ENCODE measurements at places on chromosomes 12 and 14. TPM values are rescaled to one million over a fixed set of nuclear protein-coding genes. Genes with fewer than 3 reads are reported as not detected.

GRCh38 chr14:96681829-96682228, 115.4 kb upstream of the VRK1 start:
- no peak for DNase-seq

- no peak for DNase-seq
These were observed 155.1 kb upstream of the PRICKLE1 start for GRCh38 chr12:42744539-42745182.

GRCh38 chr12:95859344-95859816, 628 bp downstream of the SNRPF start:
- no peak for DNase-seq

- no peak for DNase-seq
These were observed 3.4 kb downstream of the PTCSC3 start for GRCh38 chr14:36173161-36173560.

The SERPINA12 gene
- total RNA-seq, result not detected

GRCh38 chr12:66647034-66647691, 31.7 kb downstream of the GRIP1 start:
- no peak for DNase-seq

DNA sequence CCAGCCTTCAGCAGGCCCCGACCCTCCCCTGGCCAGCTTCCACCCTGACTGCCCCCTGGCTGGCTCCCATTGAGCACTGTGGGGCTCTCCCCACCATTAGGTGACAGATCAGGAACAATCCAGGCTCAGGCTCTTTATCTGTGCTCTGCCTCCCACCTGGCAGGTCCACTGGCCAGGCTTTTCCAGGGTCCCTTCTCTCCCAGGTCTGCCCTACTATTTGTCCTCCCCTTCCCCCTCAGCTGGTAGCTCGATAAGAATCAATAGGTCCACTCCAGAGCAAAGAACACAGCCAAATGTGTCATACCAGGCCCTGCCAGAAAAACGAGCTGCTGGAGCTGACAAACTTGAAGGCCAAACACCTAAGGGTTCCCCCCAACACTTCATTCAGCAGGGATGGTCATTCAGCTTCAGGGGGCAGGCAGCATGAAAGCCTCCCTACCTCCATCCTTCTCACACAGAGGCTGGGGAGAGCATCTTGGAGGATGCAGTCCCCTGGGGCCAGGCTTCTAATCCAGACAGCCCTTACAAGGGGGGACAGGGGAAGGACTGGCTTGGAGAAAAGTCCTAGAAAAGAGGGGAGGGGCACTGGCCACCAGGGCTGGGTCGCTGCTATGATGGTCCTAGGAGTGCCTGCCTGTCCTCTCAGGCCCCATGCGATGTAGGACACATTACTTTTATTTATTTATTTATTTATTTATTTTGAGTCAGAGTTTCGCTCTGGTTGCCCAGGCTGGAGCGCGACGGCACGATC, 1.9 kb upstream of the KRT18 start:
- no peak for DNase-seq

DNA sequence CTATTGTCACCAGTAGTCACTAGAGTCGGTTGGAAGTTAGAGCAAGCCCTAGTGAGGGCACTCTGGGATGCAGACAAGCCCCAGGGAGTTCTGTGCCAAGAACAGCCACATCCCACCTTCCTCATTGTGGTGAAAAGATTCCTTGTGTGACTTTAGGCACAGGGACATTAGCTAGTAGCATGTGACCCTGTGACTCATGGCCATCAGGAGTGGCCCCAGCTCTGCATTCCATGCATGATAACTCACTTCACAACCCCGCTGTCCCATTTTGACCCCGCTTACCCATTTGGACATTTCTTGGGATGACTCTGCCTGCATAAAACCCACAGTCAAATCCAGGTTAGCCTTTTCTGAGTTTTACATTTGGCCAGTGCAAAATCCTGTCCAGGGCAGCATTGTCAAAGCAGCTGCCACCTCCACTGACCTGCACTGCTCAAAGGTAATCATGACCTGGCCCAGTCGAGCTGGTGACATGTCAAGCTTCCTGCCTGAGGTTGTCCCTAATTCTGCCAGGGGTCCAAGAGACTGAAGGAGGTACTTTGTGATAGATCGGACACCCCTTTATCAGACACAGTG, 430.5 kb downstream of the DPF3 start:
- no peak for DNase-seq

The LRRC43 gene
- total RNA-seq, result 0.31 TPM

GRCh38 chr14:66850258-66850888, 338.9 kb upstream of the GARIN2 start:
- no peak for DNase-seq
